NCI-H2081 (cell line): ENCODE measurements at places on chromosomes 16 and 17.
A peak's percentile ranks its signal among the peaks of the same experiment; 100 is the strongest.

DNA sequence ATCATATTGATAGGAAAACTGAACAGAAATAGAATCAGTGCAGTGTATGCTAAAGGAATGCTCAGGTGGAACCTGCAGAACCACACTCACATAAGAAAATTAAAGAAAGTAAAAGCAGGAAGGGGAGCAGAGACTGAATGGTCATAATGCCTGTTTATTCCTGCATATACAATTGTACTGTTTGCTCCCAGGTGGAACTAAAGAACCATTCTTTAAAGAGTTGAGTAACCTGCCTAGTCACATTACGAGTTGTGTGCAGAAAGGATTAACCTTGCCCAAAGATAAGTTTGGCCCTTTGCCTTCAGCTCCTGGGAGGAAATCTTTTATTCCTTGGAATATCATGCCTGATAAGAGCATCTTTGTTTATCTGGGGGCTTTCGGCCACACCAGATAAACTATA is 434.7 kb downstream of the KIF2B start:
- DNase-seq, result no peak

DNA sequence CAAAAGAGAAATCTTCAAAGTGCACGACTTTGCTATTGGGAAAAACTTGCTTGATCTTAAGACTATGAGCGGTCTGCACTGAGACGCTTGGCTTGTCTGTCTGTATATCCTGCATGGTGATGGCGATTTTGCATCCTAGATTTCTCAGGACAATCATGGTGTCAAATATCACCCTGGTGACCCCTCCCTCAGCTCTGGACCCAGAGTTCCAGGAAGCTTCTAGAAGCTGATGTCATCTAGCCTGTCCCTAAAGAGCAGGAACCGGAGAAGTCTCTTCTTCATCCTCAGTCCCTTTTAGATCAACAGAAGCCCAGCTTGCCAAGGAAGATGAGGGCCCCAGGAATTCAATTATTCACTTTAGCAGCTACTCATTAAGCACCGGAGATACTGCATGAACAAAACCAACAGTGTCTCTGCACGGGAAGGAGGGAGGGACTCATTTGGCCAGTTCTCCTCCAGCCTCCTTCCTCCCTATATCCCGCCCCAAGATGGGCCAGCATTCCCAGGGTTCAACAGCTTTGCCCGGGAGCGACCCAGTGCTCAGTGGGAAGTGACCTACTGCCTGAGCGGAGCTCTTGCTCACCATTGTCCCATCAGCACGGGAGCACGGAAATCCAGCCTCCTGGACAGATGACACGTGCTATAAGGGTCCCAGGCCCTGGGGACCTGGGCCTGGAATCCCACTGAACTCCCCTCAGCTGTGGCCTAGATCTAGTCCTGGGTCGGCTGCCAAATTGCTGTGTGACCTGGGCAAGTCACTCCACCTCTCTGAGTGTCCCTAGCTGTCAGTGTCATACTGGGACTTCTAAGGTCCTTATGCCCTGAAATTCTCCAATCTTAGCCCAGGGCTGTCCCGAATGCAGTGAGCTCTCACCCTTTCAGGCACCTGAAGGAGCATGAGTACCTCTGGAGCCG is 3.8 kb downstream of the EMP2 start:
- no peak for DNase-seq

- DNase-seq, result no peak
These were observed 7.4 kb downstream of the CACNG4 start for GRCh38 chr17:66971730-66972441.

DNA sequence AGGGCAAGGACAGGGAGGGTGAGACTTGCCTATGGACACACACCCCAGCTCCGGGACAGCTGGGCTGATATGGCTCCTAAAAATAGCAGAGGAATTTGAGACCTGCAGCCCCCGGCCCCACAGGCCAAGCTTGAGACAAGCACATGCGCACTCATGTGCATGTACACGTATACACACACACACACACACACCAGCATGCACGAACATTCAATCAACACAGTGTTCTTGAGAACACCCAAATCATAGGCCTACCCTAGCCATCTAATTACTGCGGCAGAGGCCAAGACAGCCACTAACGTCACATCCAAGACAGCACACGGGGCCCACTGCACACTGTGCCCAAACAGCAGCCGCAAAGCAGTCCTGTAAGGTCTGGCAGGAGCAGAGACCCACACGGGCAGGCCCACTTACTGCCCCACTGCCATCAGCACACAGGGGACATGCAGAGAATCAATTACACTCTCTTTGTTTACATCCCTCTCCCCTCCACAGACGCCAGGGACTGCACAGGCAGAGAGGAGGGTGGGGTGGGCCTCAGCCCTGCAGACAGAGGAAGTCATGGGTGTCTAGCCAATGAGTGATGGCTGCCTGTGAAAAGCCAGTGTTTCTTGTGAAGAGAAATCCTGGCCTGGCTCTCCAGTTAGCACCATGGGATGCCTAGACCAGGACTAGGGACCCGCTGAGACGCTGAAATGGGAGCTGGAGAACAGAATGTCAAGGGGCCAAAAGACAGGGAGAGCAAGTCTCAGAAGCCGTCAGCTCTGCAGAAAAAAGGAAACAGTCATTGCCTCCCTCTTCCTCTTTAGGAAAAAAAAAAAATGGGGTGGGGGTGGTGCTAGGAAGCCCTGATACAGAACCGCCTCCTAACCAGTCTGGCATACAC is 39.3 kb downstream of the MYO18A start:
- DNase-seq, result no peak

DNA sequence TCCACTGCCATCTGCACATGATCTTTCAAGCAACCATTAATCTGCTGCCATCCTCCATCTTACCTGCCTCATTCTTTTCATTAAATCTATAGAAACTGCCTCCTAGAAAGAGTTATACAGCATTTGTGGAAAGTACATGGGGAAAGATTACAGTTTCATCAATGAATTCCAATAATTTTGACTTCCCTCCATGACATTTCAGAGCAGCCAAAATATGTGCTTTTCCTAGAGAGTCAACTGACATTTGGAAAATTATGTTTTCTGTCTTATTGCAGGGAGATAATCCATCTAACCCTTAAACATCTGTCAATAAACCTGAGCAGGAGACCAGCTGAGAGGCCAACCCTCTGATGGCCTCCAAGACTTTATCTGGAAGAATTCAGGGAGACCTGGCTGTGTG is 147.0 kb upstream of the CDH5 start:
- no peak for DNase-seq

DNA sequence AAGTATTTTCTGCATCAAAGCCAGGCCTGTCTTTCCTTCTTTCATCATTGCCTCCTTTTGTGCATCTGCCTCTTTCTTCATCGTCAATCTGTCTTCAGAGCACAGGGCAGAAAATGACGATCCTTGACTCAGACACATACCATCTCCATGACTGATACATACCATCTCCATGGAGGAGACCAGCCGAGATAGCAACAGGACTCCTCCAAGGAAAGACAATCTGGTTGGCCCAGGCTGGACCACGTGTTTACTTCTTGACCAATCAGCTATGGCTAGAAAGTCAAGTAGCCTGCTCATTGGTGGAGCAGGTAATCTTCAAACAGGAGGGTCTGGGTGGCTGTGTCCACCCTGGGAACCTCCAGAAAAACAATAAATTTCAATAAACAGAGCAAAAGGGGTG is 164.6 kb downstream of the CPPED1 start:
- DNase-seq, result no peak

DNA sequence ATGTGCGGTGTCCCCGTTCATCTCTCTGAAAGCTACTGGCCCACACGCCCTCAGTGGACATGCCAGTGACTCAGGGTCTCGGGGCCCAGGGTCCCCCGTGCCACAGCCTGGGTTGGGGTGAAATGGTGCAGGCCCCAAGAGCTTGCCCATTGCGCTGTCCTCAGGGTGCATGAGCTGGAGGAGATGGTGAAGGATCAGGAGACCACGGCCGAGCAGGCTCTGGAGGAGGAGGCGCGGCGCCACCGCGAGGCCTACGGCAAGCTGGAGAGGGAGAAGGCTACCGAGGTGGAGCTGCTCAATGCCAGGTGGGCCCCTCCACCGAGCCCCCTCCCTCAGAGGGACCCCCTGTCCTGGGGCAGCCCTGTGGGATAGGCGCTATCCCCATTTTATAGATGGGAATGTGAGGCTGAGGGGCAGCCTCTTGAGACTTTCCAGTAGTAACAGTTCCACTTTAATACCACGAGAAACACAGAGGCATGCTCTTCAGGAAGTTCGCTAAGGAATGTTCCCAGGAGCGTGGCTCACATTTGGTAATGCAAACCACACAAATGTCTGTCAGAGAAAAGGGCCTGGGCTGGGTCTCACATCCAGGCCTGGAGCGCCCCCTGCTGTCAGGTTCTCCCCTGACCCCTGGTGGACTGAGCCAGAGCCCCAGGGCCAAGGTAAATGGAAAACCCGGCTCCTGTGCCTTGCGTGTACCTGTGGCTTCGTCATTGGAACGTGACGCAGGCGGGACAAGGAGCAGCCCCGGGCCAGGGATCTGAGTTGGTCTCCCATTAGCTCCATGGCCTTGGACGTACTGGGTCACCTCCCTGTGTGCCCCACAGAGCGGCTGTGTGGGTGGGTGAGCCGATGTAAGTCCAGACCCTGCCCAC is 133.7 kb downstream of the RAB11FIP4 start:
- peak; percentile 15 for DNase-seq

- no peak for DNase-seq
These were observed 224.5 kb upstream of the PSMD7 start for GRCh38 chr16:74071996-74072535.

GRCh38 chr17:82294064-82294773 is 20.7 kb upstream of the CSNK1D start:
- no peak for DNase-seq

DNA sequence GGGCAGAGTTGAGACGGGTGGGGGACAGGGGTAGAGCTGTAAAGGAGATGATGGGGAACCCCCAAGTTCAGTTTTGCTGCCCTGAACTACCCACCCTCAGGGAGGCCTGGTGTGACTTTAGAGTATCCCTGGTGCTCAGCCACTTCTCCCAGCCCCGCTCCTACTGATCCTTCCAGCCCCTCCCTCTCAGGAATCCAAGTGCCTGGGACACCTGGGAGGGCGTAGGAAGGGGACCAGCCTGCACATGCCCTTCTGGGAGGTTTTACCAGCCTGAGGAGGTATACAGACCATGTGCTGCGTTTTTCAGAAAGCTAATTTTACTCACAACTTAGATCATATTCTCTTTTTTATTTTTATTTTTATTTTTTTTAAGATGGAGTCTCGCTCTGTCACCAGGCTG is 4.1 kb downstream of the ST6GALNAC2 start:
- DNase-seq, result no peak

GRCh38 chr17:81387100-81388090 is 7.9 kb upstream of the BAHCC1 start:
- DNase-seq, result no peak
